ENCODE measurements at places on chromosomes 5 and 9.

DNA sequence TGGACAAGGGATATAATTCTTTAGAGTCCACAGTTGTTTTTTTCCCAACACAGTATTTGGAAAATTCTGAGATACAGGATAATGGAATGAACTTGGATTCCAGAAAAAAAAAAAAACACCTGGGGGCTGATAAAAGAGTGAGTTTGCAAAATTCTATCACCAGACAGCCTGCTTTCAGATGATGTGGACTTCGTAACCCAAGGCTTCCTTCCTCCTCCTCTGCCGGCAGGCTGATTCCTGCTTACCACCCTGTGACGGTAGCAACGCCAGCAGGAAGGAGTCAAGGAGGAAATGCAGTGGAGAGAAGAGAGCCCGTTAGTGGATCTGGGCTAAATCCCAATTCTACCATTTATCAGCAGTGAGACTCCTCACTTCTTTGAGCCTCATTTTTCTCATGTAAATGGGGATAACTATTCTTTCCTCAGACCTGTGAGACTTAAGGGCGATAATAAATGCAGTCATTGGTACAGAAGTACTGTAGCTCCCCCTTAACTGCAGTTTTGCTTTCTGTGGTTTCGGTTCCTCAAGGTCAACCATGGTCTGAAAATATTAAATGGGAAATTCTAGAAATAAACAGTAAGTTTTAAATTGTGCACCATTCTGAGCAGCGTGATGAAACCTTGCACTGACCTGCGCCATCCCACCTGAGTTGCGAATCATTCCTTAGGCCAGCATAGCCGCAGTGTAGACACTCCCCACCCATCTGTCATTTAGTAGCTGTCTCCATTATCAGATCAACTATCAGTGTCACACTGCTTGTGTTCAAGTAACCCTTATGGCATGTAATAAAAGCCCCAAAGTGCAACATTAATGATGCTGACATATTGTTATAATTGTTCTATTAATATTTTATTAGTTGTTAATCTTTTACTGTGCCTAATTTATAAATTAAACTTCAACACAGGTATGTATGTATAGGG is 71.4 kb downstream of the DCP2 start:
- H3K27me3 ChIP-seq, result no peaks in the 10 kb centered on the region
- no peak overlapping the region for H3K27ac ChIP-seq
- no peak overlapping the region for H3K4me3 ChIP-seq
- H3K4me1 ChIP-seq, result peaks cover 18% of the 10 kb centered on the region
- no peak for DNase-seq
- no peaks in the 10 kb centered on the region for H3K36me3 ChIP-seq

DNA sequence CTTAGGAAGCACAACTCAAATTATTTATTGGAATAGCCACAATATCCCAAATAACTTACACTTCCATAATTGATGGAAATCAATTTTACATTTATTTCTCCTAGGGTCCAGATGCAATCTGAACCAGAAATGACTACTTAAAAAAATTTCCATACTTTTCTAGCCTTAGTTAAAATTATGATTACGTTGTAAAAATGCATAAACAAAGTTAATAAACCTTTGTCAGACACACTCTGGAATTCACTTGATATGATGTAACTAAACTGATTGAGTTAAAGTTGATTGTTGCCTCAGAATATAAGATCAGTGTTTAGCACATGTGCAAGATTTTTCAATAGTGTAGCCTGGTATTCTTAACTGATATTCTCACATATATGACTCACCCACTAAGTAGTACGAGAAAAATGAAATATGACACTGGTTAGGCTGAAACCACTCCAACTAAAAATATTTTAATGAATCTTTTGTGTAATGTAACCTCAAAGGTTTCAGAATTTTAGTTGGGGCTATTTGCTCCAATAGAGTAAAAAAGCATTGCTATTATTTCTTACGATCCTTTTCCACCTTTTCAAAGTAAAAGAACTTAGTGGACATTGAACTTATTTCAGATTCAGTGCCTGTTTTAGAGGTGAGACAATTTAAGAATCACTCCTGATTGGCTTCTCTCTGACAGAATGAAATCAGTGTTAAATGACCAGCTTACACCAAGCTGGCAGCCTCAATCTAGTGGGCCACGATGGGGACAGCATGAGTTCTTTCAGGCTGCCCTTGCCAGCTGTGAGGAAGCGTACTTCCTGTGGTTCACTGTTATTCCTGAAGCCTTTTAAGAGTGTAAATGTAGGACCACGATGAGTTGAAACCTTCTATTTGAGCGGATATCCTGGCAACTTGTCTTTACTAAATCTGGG is 277.2 kb upstream of the CDH9 start:
- H3K27me3 ChIP-seq, result no peaks in the 10 kb centered on the region
- no peak overlapping the region for H3K4me3 ChIP-seq
- no peaks in the 10 kb centered on the region for H3K4me1 ChIP-seq
- DNase-seq, result no peak
- H3K36me3 ChIP-seq, result no peaks in the 10 kb centered on the region
- no peak overlapping the region for H3K27ac ChIP-seq

DNA sequence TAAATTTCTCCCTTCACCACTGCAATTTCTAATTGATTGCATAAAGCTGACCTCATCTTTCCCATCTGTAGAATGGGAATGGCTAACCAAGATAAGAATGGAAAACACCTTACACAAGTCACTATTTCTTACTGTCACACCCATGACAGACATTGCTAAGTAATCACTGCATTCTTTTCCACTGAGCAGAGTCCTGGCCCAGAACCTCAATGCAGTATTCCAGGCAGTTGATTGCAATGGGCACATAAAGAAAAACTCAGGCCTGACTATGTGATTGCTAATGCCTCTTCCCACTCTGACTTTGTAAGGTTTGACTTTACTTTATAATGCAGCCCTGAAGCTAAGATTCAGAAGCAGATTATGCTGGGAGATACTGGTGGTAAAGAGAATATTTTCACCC is 29.3 kb downstream of the TRIM32 start:
- no peak for DNase-seq
- no peaks in the 10 kb centered on the region for H3K36me3 ChIP-seq
- no peaks in the 10 kb centered on the region for H3K27me3 ChIP-seq
- H3K4me3 ChIP-seq, result no peak overlapping the region
- H3K27ac ChIP-seq, result no peak overlapping the region
- no peaks in the 10 kb centered on the region for H3K4me1 ChIP-seq

GRCh38 chr5:1545805-1546355 is 22.1 kb upstream of the LPCAT1 start:
- no peak overlapping the region for H3K27ac ChIP-seq
- peaks cover 20% of the 10 kb centered on the region for H3K4me1 ChIP-seq
- peaks cover 25% of the 10 kb centered on the region for H3K27me3 ChIP-seq
- DNase-seq, result peak; percentile 47

GRCh38 chr5:178411083-178411482 is 178.5 kb upstream of the PHYKPL start:
- no peak overlapping the region for H3K27ac ChIP-seq
- no peaks in the 10 kb centered on the region for H3K36me3 ChIP-seq
- H3K4me3 ChIP-seq, result no peak overlapping the region
- H3K4me1 ChIP-seq, result no peaks in the 10 kb centered on the region
- peaks cover 14% of the 10 kb centered on the region for H3K27me3 ChIP-seq
- DNase-seq, result no peak

GRCh38 chr9:1522219-1522767 is 472.1 kb downstream of the DMRT2 start:
- no peaks in the 10 kb centered on the region for H3K36me3 ChIP-seq
- H3K27me3 ChIP-seq, result no peaks in the 10 kb centered on the region
- H3K4me1 ChIP-seq, result no peaks in the 10 kb centered on the region

DNA sequence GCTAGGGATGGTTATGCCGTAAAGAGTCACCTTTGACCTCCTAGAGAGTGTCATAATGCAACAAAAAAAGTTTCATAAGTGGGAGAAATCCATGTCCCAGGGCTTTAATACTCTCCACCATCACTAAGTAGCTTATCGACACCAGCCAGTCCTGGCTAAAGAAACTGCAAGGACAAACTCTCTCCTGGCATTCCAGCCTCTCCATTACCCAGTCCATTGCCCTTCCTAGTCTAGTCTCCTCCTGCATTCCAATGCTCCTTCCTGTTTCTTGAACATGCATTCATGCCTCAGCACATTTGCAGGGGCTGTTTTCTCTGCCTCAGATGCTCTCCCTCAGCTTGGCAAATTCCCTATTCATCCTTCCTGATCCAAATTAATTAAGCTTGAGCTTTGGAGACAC is 364.1 kb downstream of the BRINP1 start:
- H3K4me3 ChIP-seq, result no peak overlapping the region
- no peaks in the 10 kb centered on the region for H3K27me3 ChIP-seq
- DNase-seq, result no peak
- no peak overlapping the region for H3K27ac ChIP-seq
- H3K36me3 ChIP-seq, result no peaks in the 10 kb centered on the region
- H3K4me1 ChIP-seq, result no peaks in the 10 kb centered on the region

DNA sequence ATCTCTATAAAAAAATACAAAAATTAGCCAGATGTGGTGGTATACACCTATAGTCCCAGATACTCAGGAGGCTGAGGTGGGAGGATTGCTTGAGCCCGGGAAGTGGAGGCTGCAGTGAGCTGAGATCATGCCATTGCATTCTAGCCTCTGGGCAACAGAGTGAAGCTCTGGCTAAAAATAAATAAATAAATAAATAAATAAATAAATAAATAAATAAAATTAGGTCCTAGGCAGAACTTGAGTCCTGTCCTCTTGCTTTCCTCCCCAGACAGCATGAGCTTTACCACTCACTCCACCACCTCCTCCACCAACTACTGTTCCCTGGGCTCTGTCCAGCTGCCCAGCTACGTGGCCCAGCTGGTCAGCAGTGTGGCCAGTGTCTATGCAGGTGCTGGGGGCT is 31.6 kb upstream of the SPZ1 start:
- H3K27me3 ChIP-seq, result no peaks in the 10 kb centered on the region
- DNase-seq, result no peak
- H3K4me3 ChIP-seq, result no peak overlapping the region
- no peaks in the 10 kb centered on the region for H3K36me3 ChIP-seq

- no peaks in the 10 kb centered on the region for H3K27me3 ChIP-seq
- no peak overlapping the region for H3K27ac ChIP-seq
- no peak for DNase-seq
- H3K4me1 ChIP-seq, result peaks cover 14% of the 10 kb centered on the region
Measured at GRCh38 chr5:17005107-17005828, 69.2 kb upstream of the MYO10 start.

DNA sequence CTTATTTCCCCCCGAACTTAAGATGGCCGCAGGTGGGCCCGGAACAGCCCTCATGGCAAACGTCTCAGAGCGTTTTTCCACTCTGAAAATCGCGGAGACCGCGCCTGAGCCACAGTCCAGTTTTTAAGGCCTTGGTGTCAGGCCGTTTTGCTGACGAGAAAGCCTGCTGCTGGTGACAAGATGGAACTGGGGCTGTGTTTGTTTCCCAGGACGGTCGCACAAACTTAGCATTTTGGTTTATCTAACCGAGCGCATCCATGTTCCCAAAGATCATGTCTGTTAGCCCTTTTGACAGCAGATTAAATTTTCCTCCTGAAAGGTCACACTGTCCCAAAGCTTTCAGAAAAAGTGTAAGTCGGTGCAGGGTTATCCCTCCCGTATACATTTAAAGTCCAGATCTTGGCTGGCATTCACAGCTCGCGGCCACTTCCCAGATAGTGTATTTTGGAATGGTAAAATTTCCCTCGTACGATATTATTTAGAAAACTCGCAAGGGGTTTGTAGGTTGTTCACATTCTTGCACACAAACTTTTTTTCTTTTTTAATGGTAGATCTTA is 812 bp downstream of the SREK1 start:
- H3K27me3 ChIP-seq, result no peaks in the 10 kb centered on the region
- H3K36me3 ChIP-seq, result peaks cover 32% of the 10 kb centered on the region
- H3K4me1 ChIP-seq, result peaks cover 4% of the 10 kb centered on the region
- DNase-seq, result no peak
- peak overlapping the region; percentile 84 for H3K4me3 ChIP-seq
- peak overlapping the region; percentile 88 for H3K27ac ChIP-seq

GRCh38 chr9:76302947-76303550 is 91.2 kb downstream of the RFK start:
- no peak for DNase-seq
- H3K27me3 ChIP-seq, result no peaks in the 10 kb centered on the region
- H3K36me3 ChIP-seq, result no peaks in the 10 kb centered on the region
- H3K4me1 ChIP-seq, result no peaks in the 10 kb centered on the region

DNA sequence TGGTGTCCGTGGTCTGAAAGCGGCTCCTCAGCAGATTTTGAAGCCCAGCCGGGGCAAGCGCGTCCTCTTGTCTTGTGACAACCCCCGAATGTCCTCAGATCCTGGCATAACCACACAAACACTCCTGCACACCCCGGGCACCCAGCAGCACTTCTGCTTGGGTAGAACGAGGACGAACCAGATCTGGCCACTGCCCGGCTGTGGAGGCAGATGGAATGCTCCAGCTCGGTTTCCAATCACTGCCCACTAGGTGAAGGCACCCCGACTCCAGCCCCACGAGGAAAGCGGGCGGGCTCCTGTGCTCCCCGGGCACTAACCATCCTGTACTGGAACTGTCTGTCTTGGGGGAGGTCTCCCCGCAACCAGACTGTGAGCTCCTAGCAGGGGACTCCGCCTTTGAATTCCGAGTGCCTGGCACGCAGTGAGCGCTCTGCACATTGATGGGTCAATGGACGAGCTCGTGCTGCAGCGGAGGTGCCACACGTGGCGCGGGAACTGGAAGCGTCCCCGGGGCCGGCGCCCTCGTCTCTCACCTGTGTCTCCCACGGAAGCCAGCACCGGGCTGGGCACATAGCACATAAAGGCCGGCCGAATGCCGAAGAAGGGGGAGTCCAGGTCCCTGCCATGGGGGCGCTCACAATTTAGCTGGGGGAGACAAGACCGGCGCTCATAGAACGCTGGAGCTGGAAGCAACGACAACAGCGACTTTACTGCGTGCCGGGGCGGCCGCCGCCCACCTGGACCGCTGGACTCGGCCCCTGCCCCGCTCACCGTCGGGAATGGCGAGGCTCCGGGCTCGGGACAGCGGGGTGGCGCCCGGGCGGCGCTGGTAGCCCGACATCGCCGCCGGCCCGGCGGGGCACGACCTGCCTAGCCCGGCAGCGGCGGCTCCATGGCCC is 608 bp downstream of the ENTR1 start:
- H3K4me3 ChIP-seq, result peak overlapping the region; percentile 93
- H3K27ac ChIP-seq, result peak overlapping the region; percentile 81
- H3K27me3 ChIP-seq, result no peaks in the 10 kb centered on the region
- H3K36me3 ChIP-seq, result peaks cover 56% of the 10 kb centered on the region
- DNase-seq, result peak; percentile 17
- H3K4me1 ChIP-seq, result peaks cover 21% of the 10 kb centered on the region

DNA sequence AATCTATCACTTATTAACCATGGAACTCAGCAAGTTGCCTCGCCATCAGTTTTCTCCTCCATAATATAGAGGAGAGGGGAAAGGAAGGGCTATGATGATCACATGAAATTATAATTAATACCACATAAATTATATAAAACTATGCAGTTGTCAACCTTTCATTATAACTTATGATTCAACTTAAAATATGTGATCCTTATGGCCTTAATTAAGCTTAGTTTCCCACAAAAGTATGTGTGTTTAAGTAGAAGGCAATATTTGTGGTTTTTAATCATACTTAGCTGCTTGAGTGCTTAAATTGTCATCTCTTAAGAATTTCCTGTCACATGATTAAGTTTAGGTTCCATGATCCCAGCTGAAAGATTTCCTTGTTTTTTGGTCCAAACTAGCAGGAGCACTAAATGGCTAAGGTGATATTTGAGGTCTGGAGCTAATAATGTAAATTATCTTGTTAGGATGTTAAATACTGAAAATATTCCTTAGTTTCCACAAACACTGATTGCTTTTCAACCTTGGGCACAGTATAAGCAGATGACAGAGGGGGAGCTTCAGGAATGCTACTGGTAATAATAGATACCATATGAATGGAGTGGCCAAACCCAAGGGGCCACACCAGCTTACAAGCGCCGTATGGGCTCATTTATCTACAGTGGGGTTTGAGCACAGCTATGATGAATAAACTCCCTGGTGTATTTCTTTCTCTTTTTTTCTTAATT is 26.4 kb upstream of the F2R start:
- H3K27ac ChIP-seq, result peak overlapping the region; percentile 13
- H3K36me3 ChIP-seq, result no peaks in the 10 kb centered on the region
- no peak overlapping the region for H3K4me3 ChIP-seq
- peaks cover 44% of the 10 kb centered on the region for H3K4me1 ChIP-seq
